Peyer's patch (tissue), 4 donors: ENCODE measurements at places on chromosomes 6 and 20. TPM values are rescaled to one million over a fixed set of nuclear protein-coding genes. Genes with fewer than 3 reads are reported as not detected.

The GNRH2 gene
- not detected for total RNA-seq

The TMEM170B gene
- 0.85 TPM for total RNA-seq

The MEP1A gene
- total RNA-seq = 748 TPM

The ENPP4 gene
- total RNA-seq = 17.6 TPM
